NCI-H2171 (cell line): ENCODE measurements at places on chromosomes 16 and 17.

- DNase-seq = no peak
Observed at GRCh38 chr17:50563092-50563511, 2.6 kb downstream of the CACNA1G start.

- DNase-seq = no peak
Observed at GRCh38 chr16:60414613-60415012, 1621.6 kb downstream of the CDH8 start.

DNA sequence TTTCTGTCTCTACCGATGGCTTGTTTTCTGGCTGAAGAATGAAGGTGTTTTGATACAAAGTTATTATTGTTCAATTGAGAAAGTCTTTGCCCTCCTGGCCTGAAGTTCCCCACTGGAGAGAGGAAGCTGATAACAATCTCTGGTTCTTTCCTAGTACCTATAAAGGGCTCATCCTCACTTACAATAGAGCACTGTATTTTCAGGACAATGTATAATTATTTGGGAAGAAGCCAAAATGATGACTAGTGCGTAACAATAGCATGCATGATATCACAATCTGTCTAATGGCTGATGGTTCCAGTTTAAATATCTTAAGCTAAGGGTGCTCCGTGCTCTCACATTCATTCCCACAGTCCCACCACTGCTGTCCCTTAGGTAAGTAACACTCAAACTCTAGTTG is 230.7 kb downstream of the IRX3 start:
- DNase-seq = no peak

DNA sequence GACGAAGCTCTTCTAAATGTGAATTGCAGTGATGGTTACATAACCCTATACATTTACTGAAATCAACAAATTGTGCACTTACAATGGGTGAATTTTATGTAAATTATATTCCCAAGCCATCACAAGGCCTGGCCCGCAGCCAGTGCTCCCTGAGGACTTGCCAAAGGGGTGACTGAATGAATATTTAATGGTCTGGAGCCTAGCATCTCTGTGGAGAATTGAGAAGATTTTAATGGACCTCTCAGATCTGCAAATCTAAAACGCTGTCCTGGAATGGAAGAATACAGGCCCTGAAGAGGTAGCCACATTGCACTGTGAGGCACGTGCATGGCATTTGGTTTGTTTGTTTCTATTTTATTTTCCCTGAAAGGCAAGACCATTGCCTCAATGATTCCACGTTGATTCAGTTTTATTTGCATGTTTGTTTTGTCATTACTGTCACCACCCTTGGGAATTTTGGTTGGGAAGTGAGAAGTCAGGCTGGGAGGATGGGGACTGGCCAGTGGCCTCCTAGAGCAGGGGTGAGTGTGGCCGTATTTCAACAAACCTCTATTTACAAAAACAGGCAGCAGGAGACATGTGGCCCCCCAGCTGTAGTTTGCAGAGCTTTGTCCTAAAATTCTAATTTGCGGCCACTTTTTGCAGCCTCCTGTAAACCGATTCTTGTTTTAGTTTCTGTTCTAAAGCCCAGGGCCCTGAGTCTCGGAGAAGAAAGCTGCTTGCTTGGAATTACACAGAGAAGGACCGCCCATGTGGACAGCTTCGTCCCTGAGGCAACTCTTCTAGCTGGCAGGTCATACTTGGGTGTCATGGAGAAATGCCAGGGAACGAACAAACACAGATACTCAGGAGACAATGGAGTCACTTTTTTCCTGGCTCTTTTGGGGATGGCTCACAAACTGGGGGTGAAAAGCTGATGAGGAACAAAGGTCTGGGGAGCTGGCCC is 40.5 kb upstream of the GCSH start:
- no peak for DNase-seq

DNA sequence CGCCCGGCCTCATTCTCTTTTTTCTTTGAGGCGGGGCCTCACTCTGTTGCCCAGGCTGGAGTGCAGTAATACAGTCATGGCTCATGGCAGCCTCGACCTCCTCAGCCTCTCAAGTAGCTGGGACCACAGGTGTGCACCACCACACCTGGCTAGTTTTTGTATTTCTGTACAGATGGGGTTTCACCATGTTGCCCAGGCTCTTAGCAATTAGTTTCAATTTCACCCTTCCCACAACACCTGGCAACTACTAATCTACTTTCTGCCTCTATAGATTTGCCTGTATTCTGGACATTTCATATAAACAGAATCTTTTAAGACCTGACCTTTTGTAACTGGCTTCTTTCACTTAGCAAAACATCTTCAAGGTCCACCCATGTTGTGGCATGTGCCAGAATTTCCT is 8.0 kb upstream of the NT5M start:
- DNase-seq = no peak

- DNase-seq = no peak
Observed at GRCh38 chr17:77618173-77618572, 340.3 kb upstream of the TNRC6C start.

DNA sequence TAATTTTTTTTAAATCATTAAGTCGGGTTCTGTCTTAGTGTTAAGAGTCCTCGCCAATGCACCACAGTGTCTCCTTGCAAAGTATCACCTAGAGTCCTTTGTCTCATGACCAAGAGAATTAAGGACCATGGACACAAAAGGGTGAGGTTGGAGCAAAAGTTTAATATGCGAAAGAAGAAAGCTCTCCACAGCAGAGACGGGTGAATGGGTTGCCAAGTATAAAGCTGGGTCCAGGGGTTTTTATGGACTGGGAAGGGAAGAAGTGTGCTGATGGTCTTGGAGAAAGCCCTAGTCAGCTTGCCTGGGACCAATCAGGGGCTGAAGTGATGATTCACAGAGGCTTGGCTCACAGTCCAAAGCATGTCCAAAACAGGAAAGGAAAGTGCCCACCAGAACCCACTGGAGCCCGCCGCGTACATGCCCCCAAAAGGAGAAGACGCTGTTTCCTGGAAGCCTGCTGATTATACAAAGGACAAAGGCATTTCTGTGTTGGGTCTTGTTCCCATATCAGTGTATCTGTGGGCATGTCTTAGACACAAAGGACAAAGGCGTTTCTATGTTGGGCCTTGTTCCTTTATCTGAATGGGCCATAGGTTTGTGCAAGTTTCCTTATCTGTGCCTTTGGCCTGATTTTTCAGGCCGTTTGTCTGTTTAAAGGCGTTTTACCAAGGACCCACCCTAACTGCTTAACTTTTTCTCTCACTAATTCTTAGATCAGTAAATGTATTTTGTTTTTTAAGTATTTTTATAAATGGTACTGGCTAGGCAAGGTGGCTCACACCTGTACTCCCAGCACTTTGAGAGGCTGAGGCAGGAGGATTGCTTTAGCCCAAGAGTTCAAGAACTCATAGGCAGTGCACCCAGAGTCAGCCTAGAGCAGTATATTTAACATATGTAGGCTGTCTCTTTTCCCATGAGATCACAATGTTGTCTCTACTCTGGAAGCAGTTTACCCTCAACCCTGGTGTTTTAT is 28.7 kb upstream of the ATF7IP2 start:
- no peak for DNase-seq

GRCh38 chr17:72011561-72011960 is 109.3 kb upstream of the SOX9 start:
- no peak for DNase-seq

DNA sequence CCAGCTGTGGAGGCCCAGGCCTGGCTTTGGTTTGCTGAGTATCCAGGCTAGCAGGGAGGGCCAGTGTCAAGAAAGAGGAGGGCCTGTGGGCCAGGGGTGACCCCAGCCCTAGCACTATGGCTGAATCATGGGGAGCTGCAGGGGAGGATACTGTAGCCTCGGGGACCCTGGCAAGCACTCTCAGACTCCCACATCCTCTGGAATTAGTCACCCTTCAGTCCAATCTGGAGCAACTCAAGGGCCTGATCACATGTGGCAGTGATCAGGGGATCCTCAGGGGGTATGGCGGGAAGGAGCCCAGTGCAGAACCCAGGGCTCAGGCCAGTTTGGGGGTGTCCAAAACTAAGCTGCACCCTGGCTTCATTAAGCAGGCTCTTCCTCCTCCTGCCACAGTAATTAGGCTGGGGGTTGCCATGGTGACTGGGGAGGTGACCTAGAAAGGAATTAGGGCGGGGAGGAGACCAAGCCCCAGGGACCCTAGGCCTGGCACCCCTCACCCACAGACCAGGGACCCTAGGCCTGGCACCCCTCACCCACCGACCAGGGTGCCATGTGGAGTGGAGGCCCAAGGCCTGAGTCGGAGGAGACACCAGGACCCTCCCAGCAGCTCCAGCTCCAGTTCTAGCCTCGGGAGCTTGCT is 5.8 kb downstream of the NLGN2 start:
- no peak for DNase-seq

- no peak for DNase-seq
Observed at GRCh38 chr17:50329716-50330115, 16.2 kb upstream of the XYLT2 start.

DNA sequence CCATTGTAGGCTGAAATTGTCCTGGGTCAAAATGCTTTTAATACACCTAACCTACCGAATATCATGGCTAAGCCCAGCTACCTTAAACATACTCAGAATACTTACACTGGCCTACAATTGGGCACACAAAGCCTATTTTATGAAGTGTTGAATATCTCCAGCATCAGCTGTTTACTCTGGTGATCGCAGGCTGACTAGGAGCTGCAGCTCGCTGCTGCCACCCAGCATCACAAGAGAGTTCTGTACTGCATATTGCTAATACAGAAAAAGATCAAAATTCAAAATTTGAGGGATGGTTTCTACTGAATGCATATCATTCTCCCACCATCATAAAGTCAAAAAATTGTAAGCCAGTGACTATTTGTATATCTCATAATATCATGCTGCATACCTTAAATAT is 55.3 kb downstream of the ULK2 start:
- DNase-seq = no peak

DNA sequence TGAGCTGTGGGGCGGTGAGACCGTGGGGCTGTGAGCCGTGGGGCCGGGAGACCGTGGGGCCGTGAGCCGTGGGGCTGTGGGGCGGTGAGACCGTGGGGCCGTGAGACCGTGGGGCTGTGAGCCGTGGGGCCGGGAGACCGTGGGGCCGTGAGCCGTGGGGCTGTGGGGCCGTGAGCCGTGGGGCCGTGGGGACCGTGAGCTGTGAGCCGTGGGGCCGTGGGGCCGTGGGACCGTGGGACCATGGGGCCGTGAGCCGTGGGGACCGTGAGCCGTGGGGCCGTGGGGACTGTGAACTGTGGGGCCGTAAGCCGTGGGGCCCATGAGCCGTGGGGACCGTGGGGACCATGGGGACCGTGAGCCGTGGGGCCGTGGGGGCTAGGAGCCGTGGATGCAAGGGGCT is 24.6 kb upstream of the PVALEF start:
- DNase-seq = no peak

- DNase-seq = peak; percentile 69
Observed at GRCh38 chr16:49498264-49498663, 124.7 kb downstream of the C16orf78 start.

GRCh38 chr16:79213214-79213613 is 387.3 kb downstream of the MAF start:
- no peak for DNase-seq

GRCh38 chr16:86251682-86252081 is 258.6 kb upstream of the FOXF1 start:
- no peak for DNase-seq

DNA sequence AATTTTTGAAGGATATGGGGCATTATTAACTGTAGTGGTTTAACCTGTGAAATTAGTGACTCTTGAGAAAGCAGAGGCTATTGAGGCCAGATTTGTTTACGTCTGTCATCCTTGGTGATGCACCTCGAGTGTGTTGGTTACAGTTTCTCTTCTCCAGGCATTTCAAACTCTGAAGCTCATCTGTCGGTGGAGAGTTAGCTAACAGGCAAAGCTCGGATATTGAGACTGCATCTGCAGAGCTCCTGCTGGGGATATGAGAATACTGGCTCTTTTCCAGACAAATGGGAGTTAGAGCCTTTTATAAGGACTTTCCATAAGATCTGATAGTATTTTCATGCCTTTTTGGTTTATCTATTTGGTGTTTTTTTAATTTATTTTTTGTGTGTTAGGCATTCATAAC is 6.7 kb downstream of the CLEC16A start:
- DNase-seq = no peak

DNA sequence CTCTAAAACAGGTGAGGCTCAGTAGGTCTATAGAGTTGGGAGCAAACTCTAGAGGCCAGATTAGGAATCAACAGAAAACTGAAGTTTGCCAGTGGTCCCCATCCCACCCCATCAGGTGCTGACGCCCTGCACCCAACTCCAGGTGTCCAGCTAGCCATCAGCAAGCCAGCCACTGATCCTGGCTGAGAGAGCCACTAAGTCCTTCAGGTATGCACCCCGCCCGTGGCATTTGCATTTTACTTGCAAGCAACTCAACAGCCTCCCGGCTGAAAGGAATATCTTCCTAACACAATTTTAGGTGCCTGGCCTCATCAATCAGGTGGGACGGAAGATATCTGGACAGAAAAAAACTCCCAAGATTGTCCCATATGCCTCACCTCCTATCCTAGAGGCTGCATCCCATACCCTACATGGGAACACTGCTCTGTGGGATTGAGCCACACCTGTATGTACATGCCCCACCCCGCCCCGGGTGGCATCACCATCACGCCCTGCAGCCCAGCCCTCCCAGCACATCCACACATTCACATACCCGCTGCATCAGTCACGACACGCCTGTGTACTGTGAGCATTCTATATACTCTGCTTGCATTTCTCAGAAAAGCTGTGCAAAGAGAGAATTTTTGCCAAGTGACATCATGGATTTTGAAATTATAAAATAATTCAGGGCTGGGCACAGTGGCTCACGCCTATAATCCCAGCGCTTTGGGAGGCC is 8.3 kb downstream of the OTOP3 start:
- DNase-seq = no peak

DNA sequence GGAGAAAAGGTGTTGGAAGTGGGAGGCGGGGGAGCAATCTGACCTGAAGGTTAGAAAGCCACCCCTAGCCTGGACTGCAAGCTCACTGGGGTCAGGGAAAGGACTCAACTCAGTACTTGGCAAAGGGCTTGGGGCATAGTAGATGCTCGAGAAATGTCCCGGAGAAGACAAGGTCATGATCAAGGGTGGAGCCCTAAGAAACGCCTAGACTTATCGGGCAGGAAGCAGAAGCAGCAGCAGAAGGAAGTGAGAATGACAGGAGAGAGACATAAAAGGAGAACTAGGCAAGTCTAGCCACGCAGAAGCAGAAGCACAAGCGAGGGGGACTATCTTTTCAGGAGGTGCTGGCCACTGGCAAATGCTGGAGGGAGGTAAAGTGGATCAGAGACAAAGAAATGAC is 10.2 kb downstream of the COTL1 start:
- no peak for DNase-seq

DNA sequence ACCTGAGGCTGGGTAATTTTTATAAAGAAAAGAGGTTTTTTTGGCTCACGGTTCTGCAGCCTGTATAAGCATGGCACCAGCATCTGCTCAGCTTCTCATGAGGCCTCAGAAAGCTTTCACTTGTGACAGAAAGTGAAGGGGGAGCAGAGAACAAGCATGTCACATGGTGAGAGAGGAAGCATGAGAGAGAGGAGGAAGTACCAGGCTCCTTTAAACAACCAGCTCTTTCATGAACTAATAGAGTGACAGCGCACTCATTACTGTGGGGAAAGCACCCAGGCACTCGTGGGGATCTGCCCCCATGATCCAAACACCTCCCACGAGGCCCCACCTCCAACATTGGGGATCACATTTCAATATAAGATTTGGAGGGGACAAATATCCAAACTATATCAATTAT is 86.8 kb downstream of the USP32 start:
- DNase-seq = no peak
